ENCODE measurements at places on chromosomes 6 and 20.

DNA sequence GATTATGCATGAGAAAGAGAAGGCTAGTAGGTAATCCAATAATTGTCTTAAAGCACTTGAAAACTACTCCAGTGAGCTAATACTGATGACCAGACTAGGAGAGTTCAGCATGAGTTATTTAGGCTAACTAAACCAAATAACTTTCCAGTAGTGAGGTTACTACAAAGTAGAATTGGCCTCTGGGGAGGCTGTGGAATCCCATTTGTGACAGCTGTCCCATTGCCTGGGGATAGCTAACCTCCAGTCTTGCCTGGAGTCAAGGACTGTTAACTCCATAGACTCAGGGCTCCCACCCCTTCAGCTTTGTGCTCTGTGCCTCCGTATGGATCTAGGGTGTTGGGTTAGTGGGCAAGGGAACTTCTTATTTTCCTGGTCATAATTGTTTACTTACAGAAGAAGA, 51.0 kb downstream of the KCNQ5 start:
- no peak for DNase-seq

GRCh38 chr6:161367472-161367871, 93.6 kb upstream of the AGPAT4 start:
- no peak for DNase-seq

DNA sequence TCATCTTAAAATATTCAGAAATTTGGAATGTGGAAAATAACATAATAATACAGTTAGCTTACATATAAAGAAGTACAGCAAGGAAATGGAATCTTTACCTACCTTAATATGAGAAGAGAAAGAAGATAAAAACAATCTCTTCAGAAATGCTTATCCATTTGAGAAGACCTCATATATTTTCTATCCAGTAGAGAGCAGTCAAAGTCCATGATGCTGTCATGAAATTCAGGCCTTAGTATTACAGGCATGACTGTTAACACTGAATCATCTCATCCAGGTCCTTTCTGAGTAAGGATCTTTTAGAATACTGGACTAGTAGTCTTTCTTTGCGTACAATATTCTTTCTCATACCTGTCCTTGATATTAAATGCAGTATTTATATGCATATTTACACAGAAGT, 713.4 kb downstream of the CD109 start:
- DNase-seq: no peak

GRCh38 chr6:40569162-40569910, 17.8 kb downstream of the LRFN2 start:
- no peak for DNase-seq

DNA sequence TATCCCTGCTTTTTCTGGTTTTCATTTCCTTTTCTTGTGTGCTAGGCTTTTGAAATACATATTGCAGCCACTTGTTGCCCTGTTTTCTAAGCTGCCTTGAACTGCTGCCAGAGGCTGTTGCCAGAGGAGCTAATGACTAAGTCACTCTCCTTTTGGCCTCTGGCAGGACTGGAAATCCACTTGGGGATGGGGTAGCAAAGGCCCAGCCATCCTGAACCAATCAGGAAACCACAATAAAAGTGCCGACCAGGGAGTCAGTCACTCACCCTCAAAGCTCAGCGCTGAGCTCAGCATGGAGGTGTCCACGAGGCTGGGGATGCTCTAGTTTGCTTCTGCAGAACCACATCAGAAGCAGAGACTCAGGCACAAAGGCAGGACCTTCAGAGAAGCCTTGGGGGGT, 813.0 kb downstream of the DHX35 start:
- no peak for DNase-seq

DNA sequence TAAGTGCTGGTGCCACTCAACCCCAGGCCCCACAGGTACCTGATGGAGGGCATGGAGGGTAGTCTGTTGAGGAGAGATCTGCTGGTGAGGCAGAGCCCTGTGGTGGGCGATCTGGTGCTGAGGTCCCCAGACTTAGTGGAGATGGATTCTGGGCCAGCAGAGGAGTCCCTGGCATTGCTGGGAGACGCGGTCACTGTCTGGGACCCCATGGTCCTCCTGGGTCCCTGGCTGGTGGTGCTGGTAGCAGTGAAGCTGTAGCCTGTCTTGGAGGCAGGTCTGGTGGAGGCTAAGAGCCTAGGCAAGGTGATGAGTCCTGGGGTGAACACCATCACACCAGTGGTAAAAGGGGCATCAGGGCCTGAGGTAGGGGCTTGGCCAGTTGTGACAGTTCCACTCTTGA, 6.6 kb downstream of the TREML2 start:
- DNase-seq: no peak

DNA sequence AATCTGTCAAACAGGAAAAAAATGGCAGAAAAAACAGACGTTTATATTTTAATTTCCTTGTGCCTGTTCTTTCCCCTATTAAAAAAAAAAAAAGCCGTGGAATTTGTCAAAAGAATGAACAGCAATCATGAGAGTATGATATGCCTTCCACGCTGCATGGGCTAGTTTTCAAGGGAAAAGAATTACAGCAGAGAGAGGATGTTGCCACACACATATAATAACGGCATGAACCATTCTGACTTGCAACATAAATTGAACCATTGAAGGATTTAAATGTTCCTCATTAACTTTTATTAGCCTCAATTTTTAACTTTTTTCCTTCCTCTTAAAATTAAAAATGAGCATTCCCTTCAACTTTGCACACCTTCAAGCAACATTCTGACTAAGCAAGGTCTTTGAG, 301.8 kb downstream of the FOXC1 start:
- DNase-seq: no peak

GRCh38 chr20:25013478-25014380, 21.2 kb upstream of the APMAP start:
- no peak for DNase-seq

Data from stimulated activated CD4-positive, alpha-beta T cell treated with anti-CD3 and anti-CD28 coated beads, TNF-alpha, amount 100 ng/mL, for 24 hours (primary cell).